ENCODE measurements at places on chromosomes 11 and 22.

DNA sequence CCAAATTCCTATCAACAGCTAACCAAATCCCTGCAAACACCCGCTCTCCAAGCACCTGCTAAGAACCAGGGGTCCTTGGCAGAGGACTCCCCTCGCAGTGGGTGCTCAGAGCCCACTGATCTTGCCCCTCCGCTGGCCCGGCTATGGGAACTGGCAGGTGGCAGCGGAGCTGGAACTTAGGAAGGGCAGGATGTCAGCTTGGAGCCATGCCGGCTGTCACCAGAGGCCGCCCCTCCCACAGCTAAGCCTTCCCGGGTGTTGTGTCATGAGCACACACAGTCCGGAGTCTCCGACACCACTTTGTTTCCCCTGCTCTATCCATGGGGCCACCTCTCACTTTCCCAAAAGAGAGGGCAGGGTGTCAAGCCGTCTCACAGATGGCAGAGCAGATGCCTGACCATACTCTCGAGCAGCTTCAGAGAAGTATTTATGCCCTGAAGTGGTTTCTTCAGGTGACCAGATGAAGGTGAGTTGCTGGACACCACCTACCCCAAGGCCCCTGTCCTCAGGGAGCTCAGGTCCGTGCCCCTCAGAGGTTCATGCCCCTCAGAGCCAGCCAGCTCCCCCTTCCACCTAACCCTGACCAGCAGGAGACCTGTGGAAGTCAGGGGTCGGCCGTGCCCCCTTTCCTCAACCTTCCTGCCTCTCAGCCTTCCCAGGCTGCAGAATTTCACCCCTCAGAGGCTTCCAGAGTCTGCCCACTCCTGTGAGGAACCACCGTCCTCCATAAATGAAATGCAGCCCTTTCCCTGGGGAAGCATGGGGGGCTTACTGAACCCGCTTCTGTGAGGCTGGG is 545.7 kb upstream of the B3GAT1 start:
- no peak for DNase-seq

DNA sequence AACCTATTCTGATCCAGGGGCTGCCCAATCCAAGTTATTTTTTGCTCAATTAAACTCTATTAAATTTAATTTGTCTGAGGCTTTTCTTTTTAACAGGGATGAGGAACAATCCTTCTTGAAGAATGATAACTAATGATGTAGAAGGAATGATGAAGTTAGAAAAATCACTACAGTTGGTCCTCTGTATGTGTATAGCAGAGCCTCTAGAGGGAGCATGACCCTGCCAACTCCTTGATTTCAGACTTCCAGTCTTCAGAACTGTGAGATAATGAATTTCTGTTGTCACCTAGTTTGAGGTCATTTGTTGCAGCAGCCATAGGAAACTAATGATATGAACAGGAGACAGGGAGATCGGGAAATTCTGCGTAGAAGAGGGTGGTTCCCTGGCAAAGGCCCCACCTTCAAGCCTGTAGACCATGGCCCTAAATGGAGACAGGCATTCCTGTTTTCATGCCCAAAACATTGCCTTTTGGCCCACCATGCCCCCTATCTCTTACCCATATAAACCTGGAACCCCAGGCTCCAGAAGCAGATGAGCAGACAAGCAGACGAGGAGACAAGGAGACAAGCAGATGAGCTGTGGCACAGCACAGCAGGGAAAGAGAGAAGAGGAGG is 7.7 kb upstream of the QSER1 start:
- no peak for DNase-seq

DNA sequence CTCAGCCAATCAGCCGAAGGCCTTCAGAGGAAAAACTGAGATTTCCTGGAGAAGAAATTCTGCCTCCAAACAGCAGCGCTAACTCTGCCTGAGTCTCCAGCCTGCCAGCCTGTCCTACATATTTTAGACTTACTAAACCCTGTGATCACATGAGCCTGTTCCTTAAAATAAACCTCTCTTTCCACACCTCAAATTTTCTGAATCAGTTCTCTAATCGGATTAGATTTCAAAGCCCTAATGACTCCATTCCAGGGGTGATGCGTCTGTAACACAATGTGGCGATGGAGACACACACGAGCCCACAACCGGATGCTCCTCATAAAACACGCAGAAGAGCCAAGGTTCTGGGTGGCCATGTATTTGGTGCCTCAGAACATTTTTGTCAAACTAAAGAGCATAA is 1371.2 kb downstream of the BRD1 start:
- DNase-seq: no peak

DNA sequence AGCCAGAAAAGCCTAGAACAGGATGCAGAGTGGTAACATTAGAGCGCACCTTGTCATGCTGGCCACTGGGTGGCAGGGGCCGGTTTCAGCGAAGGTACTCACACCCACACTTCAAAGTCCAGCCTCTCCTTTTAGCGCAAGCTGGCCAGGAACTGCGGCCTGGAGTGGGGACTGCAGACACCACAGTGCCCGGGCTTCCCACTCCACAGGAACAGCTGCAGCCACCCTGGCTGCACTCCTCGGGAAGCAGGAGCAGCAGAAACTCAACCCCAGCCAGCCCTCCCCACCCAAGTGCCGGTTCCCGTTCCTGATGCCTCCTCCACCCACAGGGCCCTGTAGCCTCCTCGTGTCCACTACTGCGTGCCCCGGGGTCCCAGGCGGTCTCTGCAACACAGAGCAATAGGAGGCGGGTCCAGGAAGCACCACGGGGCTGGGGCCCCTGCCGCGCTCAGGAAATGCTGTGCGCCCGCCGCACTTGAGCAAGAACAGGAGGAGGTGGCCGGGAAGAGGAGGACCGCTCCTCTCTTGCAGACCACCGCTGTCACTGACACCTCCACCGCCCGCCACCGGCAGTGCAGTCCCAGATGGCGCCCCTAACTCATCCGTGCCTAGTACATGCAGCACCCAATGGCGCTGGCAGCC is 2.2 kb downstream of the RFPL2 start:
- peak; percentile 58 for DNase-seq

- no peak for DNase-seq
Measured at GRCh38 chr11:15773476-15774387, 582.6 kb downstream of the SOX6 start.

DNA sequence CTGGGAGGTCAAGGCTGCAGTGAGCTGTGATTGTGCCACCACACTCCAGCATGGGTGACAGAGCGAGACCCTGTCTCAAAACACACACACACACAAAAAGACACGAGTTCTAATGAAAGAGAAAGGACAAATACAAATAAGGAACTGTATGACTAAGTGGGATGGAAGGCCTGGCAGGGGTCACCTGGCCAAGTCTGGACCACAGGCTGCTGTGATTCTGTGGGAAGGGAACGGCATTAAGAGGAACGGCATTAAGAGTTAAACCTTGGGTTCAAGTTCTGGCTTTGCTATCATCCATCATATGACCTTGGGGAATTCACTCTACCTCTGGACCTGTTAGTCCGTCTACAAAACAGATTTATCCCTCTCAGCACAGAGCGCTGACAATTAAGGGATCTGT is 47.7 kb downstream of the LRFN4 start:
- DNase-seq: no peak

DNA sequence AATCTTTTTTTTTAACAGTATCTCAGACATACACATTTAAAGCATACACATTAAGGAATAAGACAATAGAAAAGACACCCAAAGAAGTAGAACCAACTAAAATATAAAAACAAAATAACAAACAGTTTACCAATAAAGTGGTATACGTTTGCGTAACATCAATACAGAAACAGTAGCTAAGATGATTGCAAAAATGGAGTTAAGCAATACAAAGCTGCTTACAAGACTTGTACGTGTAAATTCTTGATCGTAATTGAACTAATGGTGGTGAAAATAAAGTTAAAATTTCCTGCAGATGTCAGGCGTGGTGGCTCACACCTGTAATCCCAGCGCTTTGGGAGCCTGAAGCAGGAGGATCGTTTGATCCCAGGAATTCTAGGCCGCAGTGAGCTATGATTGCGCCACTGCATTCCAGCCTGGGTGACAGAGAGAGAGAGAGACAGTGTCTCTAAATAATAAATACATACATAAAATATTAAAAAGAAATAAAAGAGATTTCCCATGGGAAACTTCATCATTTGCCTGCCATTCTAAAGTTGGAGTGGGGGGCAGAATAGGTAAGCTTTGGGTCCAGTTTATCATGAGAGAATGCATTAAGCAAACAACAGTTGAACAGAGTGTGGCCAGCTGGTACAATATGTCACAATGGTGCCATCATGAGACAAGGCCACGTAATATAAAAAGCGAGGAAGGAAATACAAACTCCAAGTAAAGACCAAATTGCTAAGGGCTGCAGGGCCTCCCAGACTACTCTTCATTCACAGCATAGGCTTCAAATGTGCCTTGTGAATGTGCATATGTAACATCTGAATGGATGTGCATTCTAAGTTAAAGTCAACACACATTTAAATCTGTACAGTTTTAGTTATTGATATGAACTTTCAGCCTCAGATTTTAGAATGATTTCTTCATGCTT is 38.9 kb upstream of the EED start:
- DNase-seq: no peak

DNA sequence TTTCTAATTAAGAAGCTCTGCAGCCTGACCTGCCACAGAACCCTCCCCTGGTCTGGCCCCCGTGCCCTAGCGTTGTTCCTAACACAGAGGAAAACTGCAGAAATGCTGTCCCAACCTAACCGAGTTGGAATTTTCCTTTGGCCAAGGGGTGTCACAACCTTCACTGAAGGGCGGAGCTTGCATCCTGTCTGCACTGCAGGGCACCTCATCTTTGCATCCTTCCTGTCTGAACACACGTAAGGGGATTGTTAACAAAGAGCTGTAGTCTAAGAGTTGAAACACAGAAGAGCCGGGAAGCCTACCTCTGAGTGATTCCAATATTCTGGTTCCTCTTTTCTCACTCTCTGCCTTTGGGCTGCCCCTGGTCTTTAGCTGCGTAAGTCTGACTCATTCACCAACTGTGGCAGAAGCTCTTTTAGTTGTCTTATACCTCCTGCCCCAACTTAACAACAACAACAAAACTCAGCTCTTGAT is 1.6 kb downstream of the DIXDC1 start:
- DNase-seq: no peak

- DNase-seq: peak; percentile 45
Measured at GRCh38 chr11:61332281-61332796, 566 bp downstream of the DDB1 start.

DNA sequence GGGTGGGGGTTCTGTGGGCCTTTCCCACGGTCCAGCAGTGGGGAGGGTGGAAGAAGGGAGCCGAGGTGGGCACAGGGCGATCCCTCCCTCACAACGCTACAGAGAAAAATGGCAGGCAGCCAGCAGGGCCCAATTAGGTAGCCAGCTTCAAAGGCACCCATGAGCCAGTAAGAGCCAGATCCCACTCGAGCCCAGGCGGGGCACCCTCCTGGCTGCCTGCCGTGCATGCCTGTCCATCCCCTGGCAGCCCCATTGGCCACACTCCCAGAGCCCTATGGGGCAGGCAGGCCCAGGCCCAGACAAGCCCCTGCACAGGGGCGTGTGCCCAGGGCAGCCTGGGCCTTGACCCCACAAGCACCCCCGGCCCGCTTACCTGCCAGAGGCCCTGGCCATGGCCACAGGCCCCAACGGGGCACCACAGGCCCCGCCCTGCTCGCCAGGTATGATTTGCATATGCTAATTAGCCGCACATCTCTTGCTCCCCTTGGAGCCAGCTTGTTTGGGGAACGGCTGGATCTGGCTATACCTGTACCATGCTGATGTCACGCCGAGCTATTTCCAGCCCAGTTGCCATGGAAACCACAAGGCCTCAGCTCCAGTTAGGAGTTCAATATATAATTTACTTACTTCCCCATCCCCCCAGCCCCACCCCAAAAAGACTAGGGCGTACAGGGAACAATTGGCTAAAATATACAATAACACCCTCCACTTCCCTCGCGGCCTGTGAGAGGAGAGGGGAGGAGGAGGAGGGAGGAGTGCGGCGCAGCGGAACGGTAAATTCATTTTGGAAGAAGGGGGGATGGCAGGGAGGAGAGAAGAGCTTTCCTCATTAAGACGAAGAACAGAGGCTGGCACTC is 47.5 kb upstream of the TCF20 start:
- DNase-seq: peak; percentile 59

- no peak for DNase-seq
Measured at GRCh38 chr11:2084721-2085120, 54.5 kb downstream of the IGF2 start.

GRCh38 chr11:102685754-102686153 is 19.8 kb downstream of the MMP27 start:
- no peak for DNase-seq

DNA sequence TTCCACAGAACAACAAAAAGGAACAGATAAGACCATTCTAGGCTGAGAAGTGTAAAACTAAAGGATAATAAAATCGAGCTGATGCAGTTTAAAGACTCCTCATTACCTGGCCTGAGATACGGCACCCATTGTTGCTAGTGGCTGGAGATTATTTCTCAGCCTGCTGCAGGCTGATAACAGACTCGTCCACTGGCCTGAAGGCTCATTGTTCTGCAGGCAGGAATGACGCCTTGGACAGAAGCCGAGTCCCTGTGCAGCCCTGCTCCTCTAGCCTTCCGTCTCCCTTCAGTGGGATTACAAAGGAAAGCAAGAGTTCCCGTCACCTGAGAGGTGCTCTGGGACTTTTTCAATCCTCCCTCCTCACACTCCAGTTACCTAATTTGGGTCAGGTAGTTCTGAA is 1065.3 kb downstream of the OPCML start:
- DNase-seq: no peak

GRCh38 chr11:66081505-66081904 is 11.4 kb downstream of the PACS1 start:
- DNase-seq: peak; percentile 72

DNA sequence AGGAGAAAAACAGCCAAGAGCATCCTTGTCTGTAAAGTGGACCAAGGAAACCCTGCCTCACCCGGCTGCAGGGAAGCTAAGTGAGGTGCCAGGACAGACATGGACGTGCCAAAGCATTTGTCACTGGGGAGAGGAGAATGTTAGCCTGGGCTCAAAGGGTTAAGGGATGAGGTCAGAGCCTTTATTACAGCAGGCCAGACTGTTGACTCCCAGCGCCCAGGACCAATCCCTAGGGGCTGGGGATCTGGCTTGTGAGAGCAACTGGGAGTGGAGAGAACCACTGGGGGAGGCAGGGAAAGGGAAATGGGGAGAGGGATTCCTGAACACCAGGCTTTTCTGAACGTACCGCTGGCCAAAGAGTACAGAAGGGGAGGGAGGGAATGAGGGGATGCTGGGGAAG is 2.6 kb downstream of the CHRM1 start:
- no peak for DNase-seq

DNA sequence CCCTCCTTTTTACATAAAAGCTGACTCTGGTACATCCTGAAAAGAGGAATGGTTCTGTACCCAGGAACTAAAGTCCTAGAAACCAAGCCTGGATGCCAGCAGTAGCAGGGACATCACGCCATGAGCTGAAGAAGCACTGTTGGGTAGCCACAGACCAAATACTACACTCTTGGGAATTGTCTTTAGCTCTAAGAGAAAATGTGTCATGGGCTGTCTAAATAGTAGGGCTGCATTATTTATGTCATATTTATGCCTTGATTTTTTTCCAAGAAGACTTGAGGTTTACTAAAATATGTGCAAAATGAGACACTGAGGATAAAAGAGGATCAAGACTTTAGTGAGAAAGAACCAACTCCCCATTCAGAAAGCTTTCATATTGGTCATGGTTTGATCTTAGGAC is 213.6 kb downstream of the RAB38 start:
- no peak for DNase-seq

GRCh38 chr22:25853501-25854284 is 111.7 kb downstream of the MYO18B start:
- no peak for DNase-seq

Data from RWPE1 (cell line).